ENCODE measurements at places on chromosomes 6 and 20.

DNA sequence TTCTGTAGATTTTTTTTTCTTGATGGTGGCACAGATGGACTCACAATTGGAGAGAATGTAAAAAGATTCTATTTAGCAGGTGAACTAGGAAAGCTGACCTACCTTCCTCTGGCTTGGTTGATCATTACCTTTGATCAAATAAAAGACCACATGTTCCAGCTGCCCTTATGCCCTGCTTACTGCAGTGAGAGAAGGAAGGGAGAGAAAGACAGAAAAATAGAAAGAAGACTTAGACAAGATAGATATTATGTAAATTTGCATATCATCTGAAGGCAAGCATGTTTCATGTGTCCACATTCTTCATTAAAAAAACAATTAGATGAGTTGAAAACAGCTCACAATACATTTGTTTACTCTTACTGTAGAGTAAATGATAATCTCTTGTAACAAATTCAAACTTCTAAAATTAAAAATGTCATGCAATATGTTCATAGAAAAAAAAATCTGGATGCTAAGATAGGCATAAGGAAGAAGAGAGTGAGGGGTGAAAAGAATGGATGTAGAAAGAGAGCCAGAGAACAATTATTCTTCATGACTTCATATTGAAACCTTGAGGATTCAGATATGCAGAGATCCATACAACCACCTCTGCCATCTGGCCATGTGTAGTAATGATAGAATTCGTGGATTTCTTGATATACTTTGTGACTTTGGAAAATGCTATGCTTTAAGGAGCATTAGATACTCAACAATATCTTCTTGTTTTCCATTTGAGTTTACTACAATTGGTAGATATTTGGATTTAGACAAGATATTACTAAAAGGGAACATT lies 71.7 kb downstream of the RFX6 start:
- DNase-seq: no peak

- DNase-seq: no peak
Observed at GRCh38 chr6:169527306-169527705, 174.5 kb downstream of the WDR27 start.

- no peak for DNase-seq
Observed at GRCh38 chr6:47698342-47698787, at the start of gene ADGRF4. ADGRF4 (plus strand) TSS chr6:47698580; CDS start chr6:47707246, 8,666 bp downstream.

GRCh38 chr20:5797843-5798462 lies 47.8 kb downstream of the SHLD1 start:
- no peak for DNase-seq

GRCh38 chr20:1130847-1131246 lies 12.4 kb downstream of the PSMF1 start:
- no peak for DNase-seq

GRCh38 chr6:149834513-149835481 lies 29.4 kb downstream of the LRP11 start:
- DNase-seq: peak; percentile 56

DNA sequence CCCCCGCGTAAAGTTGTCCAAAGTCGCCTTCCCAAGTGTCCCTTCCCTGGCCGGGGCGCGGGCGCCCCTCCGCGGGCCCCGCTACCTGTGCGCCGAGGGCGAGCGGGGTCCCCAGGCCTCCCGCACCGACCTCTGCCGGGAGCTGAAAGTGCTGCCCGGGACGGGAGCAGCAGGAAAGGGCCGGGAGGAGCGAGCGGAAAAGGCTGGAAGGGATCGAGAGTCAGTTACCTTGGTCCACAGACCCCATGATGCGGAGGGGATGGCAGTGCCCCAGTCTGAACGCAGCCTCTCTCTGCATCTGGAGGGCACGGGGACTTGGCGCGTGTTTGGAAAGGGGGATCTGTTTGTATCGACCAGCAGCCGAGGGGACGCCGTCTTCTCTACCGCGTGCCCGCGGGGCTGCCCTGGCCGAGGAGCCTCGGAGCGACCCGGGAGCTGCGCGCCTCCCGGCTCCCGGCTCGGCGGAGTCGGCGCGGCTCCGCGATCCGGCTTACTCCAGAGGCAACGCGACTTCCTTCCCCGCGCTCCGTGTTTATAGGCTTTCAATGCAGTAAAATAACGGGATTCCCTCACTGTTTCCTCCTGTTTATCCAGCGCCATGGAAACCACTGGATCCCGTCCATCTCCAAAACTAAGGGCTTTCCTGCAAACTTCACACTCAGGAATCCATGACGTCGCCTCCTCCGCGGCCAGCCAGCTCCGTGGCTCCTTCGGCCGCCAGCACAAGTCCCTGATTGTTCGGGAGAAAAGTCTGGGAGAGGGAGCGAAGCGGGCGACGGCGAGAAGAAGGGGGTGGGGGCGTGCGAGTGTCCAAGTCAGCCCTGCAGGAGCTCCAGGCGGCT lies 20.0 kb upstream of the NFATC2 start:
- DNase-seq: peak; percentile 48

DNA sequence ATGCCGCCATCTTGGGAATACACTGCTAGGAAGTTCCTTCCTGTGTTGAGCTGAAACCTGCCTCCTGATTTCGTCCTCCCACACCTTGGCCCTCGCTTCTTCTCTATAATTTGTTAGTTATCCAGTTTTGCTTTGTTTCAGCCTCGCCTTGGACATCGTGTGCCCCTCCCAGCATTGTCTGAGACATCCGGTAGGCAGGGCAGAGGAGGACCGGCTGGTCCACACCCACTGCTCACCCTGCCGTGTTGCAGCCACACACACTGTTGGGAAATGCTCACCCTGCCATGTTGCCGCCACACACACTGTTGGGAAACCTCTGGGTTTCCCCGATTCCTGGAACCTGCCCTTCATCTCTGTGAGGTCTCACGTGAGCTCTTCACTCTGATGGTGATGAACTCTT lies 105.1 kb downstream of the CDH4 start:
- no peak for DNase-seq

- no peak for DNase-seq
Observed at GRCh38 chr6:1724124-1724523, 114.4 kb downstream of the FOXC1 start.

- DNase-seq: no peak
Observed at GRCh38 chr6:122214605-122215318, 184.7 kb upstream of the HSF2 start.

DNA sequence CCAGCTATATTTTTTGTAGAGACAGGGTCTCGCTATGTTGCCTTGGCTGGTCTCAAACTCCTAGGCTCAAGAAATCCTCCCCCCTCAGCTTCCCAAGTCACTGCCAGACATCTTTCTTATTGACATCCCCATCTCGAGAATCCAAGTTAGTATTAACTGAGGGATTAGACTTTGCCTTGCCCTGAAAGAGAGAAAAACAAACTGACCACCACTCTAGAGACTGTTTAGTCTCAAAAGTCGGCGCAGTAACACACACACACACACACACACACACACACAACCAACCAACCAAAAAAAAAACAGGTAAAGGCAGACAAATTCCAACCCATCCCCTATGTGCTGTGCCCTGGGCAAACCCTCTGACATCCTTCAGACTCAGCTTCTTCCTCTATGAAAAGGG lies 27.2 kb upstream of the PNPLA1 start:
- no peak for DNase-seq

DNA sequence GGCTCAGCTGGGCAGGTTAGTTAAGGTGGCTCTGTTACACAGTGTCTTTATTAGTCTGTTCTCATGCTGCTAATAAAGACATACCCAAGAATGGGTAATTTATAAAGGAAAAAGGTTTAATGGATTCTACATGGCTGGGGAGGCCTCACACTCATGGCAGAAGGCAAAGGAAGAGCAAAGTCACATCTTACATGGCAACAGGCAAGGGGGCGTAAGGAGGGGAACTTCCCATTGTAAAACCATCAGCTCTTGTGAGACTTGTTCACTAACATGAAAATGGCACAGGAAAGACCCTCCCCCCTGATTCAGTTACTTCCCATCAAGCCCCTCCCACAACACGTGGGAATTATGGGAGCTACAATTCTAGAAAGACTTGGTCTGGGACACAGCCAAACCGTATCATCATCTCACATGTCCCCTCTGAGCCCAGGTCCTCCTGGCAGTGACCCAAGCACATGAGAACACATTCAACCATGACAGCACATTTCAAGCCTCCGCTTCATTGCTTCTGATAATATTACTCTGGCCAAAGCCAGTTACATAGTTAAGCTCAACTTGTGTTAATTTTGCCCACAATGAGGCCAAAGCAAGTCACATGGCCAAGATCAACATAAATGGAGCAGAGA lies 383.9 kb downstream of the PLCB1 start:
- no peak for DNase-seq

DNA sequence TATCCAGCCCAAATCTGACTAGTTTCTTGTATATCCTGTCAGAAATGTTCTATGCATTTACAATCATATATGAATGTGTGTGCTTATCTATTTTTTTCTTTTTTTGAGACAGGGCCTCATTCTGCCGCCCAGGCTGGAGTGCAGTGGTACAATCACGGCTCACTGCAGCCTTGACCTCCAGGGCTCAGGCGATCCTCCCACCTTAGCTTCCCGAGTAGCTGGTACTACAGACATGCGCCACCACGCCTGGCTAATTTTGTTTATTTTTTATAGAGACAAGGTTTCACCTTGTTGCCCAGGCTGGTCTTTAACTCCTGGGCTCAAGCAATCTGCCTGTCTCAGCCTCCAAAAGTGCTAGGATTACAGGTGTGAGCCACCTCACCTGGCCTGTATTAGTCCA lies 3.0 kb upstream of the RAB44 start:
- DNase-seq: no peak

- DNase-seq: no peak
Observed at GRCh38 chr6:148557796-148558321, 189.0 kb upstream of the UST start.

GRCh38 chr6:118580585-118581419 lies 32.7 kb downstream of the PLN start:
- DNase-seq: peak; percentile 8

GRCh38 chr6:72728706-72729343 lies 107.0 kb downstream of the KCNQ5 start:
- no peak for DNase-seq

DNA sequence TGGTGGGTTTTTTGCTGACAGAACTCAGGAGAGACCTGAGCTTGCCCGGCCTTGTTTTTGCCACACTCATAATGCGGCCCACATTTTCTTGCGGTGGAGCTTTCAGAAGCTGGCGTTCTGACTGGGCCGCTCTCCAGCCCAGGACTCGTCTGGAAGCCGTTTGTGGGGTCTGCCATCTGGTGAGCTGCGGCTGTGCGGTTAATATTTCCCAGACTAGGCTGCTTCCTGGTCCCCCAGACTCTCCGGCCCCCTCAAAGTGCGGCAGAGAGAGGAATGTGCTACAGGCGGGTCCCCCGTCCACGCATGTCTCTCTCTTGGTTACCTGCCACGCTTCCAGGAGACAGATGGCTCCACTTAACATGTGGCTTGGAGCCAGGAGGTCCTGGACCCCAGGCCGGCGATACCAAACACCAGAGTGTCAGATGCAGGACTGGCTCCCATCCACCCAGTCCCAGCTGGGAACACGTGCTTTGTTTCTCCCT lies 128.9 kb upstream of the PMEPA1 start:
- no peak for DNase-seq

DNA sequence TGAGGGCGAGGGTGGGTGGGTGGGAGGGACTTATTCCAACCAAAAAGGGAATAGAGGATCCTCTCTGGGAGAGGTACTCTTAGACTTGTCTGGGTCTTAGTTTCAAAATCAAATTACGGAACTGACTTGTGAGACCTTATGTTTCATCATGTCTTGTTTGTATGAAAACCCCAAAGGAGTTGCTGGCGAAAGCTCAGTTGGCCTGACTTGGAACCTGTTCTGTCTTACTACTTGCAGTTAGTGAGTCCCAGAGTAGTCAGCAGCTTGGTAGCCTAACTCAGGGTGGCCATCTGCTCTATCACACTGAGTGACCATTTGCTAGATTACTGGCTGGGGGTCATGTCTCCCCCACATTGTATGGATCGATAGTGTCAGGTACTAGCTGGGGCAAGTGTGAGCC lies 114.9 kb upstream of the MOCS1 start:
- no peak for DNase-seq

DNA sequence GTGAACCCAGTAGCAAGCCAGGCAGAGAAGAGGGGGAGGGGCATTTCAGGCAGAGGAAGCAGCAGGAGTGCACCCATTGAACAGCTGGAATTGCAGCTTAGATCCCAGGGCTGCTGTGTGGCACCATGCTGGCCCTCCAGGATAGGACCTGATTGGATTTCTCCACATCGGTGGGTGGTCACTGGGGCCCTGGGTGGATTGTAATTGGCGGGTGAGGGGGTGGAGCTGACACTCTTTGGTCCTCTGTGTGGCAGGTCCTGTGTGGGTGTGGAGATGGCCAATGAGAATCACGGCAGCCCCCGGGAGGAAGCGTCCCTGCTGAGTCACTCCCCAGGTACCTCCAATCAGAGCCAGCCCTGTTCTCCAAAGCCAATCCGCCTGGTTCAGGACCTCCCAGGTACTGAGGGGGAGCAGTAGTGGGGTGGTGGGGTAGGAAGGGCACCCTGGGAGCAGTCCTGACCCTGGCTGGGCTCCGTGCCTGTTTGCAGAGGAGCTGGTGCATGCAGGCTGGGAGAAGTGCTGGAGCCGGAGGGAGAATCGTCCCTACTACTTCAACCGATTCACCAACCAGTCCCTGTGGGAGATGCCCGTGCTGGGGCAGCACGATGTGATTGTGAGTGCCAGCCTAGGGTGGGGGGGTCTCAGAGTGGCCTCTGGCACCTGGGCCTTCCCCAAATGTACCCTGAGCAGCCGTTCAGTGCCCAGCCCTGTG lies 4.4 kb downstream of the PCIF1 start:
- DNase-seq: no peak

- DNase-seq: no peak
Observed at GRCh38 chr6:30317913-30318589, 8.7 kb upstream of the TRIM39 start.

DNA sequence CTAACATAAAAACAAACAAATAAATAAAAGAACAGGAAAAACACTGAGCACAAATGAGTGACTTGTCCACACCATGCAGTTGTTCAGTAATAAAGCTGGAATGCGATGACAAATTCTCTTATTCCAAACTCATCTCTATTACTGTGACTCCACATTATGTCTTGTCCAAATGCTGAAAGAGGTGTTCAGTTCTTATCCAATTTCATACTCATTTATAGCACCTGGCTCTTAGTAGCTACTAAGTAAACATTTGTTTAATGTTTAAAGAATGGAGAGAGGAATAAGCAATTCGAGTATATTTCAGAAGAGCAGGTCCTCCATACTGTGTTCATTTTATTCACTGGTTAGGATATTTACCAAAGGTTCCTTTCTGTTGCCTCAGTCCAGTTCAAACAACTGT lies 439.0 kb upstream of the JAG1 start:
- DNase-seq: no peak

DNA sequence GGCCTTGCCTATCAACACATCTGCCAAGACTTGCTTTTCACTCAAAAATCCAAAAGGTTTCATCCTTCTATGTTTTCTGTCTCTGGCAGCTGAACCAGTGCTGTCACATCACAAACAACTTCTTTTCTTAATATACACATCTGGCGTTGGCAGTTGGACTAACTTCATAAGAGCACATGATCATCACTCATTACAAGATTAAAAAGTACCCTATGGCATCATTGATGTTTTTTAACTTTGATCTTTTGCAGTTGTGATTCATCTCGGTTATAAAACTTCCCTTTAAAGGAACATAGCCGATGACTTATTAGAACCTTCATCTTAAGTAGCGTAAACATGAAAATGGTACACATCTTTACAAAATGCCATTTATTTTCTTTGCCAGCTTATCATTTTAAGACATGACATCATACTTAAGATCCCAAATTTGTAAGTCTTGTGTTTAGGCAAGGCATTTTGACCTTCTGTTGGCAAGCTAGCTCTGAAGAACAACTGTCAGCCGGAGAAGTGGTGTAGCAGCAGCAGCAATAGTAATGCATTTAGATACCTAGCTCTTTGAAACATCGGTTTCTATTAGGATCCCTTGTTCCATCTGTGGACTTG lies 64.2 kb upstream of the SUPT3H start:
- DNase-seq: no peak

GRCh38 chr6:9361749-9362148 lies 926.4 kb upstream of the SLC35B3 start:
- no peak for DNase-seq

Data from posterior cingulate gyrus (tissue), 11 donors.